ENCODE measurements at places on chromosomes 11 and 22.

DNA sequence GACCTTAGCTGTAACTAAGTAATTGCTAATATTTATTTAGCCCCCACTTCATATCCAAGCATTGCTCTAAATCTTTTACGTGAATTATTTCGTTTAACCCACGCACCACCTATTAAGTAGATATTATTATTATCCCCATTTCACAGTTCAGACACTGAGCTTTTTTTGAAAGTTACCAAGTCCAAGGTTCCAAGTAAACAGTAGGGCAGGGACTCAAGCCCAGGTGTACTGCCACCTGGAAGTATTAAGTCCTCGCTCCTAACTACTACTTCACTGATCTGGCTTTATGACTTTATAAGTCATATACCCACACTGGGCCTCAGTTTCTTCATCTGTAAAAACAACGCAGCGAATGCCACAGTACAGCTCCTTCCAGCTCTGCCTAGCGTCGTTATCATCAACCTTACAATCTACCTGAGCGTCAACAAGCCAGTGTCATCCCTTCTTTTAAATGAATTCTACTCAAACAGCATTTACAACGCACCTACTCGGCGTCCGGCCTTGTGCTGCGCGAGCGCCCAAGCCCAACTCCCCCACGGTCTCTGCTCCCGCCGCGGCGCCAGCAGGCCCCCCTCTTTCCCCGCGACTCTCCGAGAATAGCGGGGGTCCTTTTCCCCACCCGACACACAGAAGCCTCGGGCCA lies 624 bp downstream of the TMEM41B start:
- peak; percentile 59 for DNase-seq

DNA sequence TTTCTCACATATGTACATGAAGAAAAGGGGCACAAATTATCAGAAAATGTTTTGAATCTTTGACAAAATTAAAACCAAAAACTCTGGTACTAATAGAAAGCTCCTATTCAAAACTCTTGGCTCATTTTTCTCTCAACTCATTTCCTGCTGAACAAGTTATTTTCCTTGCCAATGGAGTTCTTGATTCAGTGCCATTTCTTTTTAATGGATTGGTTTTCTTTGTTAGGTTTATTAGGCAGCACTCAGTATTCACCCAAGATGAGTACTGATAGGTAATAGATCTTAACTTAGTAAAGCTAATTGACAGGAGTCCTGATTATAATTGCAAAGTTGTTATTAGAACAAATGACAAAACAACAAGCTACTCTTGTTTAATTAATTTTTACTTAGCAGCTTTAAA lies 279.4 kb upstream of the PDGFD start:
- no peak for DNase-seq

- peak; percentile 96 for DNase-seq
These were observed 13.9 kb downstream of the KCNE3 start for GRCh38 chr11:74453373-74453975.

DNA sequence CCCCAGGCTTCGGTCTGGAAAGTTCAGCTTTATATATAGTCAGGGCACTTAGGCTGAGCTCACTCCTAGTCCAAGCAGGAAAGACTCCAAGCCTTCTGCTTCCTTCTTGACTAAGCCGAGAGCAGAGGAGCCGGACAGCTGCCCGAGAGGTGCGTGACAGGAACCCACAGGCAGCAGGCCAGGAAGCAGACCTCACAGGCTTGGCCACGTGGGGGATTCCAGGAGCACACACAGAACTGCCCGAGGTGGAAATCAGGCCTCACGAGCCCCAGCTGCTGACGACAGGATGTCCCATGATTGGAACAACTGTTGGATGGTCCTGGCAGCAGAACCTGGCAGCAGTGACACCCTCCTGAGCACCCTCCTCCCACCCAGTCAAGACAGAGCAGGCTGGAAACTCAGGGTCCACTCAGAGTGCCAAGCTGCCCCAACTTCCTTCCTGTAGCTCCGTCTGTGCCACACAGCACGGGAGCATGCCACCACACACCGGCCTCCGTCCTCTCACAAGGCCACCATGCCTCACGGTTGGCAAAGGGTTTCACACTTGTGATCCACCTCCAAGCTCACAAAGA lies 5.4 kb downstream of the PLA2G6 start:
- DNase-seq: no peak

GRCh38 chr22:42419243-42419881 lies 12.8 kb downstream of the NFAM1 start:
- DNase-seq: no peak

- no peak for DNase-seq
These were observed 63.2 kb upstream of the DEUP1 start for GRCh38 chr11:93267383-93267782.

DNA sequence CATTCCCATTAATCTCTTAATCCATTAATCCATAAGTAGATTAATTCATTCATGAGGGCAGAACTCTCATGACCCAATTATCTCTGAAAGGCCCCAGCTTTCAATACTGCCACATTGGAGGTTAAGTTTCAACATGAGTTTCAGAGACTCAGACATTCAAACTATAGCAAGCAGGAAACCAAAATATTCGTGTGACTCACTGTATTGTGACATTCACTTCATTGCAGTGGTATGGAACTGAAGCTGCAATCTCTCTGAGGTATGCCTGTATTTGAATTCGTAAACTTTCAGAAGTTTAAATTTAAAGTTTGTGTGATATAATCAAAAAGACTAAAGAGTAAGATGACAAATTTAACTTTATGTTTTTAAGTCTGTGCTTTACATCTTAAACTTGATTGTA lies 2.9 kb upstream of the OR52J3 start:
- no peak for DNase-seq

GRCh38 chr22:28799606-28800307 lies 612 bp downstream of the XBP1 start:
- peak; percentile 67 for DNase-seq

DNA sequence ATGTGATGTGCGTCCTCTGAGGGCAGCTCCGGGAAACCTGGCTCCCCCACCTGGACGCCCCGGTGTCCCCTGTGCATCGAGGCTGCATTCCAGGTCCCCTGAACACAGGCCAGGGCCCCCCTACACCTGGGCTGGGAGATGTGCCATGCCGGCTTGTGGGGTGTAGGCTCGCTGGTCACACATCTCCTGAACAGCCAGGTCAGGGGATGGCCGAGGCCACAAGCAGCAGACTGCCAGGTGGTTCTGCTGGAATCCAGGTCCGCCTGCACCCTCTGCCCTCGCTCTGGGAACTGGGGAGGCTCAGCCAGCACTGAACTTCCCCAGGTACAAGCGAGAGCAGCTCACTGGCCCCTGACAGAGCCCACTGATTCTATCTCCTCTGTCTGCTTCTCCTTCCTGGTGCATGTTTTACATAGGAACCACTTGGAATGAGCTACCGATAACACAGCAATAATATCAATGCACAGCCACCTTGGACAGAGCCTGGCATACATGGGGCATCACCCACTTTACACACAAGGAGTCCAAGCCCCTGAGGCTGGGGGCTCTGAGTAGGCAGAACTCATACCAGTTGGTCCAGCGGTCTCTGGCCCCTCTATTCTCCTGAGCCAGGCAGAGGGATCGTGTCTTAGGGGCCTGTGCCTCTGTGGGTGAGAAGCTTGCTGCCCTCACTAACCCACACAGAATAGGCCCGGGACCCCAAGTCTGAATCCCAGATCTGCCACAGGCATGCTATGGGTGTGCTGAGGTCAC lies 46.8 kb downstream of the TBX1 start:
- DNase-seq: no peak

DNA sequence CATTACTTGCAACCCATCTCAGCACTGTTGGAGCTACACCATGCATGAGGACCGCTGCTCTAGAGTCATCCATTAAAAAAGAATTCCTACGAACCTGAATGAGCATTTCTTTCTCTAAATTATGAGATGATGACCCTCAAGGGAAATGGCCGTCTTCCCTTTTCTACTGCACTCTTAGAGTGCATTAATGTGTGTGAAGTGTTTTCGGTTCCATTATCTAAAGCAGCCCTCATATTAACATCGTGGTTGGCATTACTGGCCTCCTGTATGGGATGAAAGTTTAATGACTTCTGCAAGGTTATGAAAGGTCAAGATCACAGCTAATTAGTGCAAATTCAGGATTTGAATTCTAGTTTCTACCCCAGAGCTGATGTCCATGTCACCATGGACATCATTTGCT lies 16.7 kb downstream of the CD44 start:
- no peak for DNase-seq

DNA sequence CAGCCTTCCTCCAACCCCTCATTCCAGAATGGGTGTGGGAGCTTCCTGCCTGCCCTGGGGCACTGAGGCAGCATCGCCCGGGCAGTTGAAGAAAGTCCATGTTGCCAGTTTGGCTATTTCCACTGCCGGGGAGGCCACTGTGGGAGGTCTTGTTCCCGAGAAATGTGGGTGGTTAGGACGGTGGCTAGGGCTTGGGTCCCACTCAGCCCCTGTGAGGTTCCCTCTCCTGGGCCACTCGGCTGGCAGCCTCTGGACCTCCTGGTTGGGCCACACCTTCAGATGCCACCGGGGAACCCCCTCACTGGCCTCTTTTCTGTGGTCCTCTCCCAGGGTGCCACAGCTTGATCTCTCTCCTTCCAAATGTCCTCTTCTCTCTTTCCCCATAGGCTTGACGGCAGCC lies 5.1 kb upstream of the PPP6R3 start:
- no peak for DNase-seq

- DNase-seq: no peak
These were observed 9.0 kb downstream of the PATZ1 start for GRCh38 chr22:31337178-31337577.

DNA sequence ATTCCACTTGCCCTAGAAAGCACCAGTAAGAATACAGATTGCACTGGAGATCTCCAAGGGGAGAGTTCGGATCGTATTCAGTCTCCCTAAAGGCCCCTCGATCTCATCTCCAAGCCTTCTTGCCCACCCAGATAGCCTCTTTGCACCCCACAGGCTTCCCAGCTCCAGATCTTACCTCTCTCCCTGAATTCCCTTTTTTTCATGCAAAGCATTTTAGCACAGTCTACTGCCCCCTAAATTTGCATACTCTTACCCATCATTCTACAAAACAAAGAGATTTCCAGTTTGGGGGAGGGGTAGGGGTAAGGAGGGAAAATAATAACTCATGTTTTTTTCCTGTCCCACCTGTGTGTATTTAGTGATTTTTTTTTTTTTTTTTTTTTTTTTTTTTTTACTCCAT lies 105.2 kb downstream of the NAV2 start:
- no peak for DNase-seq

DNA sequence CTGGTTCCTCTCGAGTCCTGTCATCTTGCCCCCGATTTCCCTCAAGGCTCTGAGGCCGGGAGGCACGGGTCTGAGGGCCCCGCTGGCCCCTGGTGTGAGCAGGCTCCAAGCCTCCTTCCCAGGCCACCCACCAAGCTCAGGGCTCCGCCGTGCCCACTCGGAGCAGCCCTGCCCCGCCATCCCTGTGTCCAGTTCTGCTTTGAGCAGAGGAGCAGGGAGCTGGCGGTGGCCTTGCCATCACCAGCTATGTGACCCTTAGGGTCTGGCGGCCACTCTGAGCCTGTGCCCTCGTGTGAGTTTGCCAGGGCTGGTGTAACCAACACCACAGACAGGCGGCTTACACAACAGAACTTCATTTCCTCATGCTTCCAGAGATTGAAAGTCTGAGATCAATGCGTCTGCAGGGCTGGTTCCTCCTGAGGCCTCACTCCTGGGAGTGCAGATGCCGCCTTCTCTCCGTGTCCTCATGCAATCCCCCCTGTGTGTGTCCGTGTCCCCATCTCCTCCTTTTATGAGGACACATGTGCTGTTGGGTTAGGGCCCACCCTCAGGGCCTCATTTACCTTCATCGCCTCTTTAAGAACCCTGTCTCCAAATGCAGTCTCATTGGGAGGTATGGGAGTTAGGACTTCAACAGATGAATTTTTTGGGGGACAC lies 36.5 kb upstream of the CELSR1 start:
- DNase-seq: no peak

DNA sequence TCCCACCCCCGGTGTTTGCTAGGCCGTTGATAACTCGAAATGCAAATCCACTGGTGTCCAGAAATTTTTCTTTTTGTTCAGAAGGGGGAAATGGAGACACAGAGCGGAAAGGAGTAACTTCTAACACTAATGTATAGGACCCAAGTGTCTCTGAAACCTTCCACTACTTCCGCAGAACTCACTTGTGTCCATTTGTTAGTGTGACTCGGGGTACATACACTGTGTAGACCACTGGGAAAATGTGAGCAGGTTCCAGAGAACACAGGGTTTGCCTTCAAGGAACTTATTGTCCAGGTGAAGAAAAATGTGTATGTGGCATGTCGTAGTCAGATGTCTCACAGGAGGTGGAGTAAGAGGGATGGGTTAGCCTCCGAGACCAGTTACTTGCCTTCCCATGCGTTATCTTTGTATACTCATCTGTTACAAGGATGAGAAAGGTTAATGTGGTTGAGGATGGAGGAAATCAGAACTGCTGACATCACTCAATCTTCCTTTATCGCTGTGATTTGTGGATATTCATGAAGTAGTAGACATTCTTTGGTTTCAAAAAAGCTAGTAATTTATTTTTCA lies 857 bp downstream of the ARCN1 start:
- peak; percentile 84 for DNase-seq

- DNase-seq: no peak
These were observed 13.8 kb downstream of the LARGE1 start for GRCh38 chr22:33906475-33906874.

DNA sequence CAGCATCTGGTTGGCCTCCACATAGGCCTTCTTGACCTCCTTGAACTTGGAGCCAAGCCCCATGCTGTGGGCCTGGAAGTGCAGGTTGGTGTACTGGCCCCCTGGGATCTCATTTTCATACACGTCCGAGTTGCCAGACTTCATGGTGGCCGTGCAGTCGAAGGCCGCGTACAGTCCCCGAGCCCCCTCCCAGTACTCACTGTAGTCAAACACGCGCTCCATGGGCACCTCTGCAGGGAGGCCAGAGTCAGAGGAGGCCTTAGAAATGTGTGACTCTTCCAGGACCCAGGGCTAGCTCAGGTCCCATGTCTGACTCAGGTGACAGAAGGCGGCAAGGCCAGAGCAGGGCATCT lies 6.7 kb upstream of the LRFN4 start:
- DNase-seq: no peak

- no peak for DNase-seq
These were observed 510.2 kb downstream of the METTL15 start for GRCh38 chr11:28618416-28618815.

- DNase-seq: no peak
These were observed 7.1 kb upstream of the ADORA2A start for GRCh38 chr22:24420072-24420976.

DNA sequence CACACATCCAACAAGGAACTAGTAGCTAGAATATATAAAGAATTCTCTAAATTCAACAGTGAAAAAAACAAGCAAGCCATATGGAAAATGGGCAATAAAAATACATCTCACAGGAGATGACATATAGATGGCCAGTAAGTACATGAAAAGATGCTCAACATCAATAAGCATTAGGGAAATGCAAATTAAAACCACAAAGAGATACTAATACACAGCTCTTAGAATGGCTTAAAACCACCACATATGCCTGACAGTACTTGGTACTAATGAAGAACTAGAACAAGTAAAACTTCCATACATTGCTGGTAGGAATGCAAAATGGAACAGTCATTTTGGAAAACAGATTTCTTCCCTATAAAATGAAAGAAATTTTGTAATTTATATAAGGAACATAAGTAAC lies 71.6 kb upstream of the GAB2 start:
- no peak for DNase-seq

- no peak for DNase-seq
These were observed 604 bp upstream of the POLR3H start for GRCh38 chr22:41544671-41545476.
